HS-5 (cell line): ENCODE measurements at places on chromosomes 2 and 18.

GRCh38 chr18:55421615-55422419 lies 166.2 kb downstream of the TCF4 start:
- no peak for DNase-seq

DNA sequence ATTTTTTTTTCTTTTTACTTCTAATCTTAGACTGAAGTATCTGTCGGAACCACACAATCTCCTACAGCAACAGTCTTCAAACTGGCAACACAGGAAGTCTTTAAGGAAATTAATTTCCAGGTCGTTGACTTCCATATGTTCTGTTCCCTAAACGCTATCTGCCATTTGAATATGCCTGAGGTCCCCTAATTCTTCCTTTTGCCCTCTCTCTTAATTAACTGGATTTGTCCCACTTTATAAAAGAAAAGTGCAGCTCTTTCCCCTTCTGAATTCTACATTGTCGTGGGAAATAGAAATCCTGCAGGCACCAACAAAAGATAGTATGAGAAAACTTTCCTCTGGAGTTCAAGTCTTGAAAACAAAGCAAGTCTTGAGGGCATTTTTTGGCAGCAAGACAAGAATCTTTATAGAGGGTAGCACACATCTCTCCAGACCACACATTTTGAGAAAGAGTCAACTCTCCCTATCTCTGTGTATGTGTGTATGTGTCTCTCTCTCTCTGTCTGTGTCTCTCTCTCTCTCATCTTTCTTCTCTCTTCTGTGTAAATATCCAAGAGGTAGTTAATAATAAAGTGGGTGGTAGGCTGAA lies 879.8 kb downstream of the SOCS6 start:
- no peak for DNase-seq

DNA sequence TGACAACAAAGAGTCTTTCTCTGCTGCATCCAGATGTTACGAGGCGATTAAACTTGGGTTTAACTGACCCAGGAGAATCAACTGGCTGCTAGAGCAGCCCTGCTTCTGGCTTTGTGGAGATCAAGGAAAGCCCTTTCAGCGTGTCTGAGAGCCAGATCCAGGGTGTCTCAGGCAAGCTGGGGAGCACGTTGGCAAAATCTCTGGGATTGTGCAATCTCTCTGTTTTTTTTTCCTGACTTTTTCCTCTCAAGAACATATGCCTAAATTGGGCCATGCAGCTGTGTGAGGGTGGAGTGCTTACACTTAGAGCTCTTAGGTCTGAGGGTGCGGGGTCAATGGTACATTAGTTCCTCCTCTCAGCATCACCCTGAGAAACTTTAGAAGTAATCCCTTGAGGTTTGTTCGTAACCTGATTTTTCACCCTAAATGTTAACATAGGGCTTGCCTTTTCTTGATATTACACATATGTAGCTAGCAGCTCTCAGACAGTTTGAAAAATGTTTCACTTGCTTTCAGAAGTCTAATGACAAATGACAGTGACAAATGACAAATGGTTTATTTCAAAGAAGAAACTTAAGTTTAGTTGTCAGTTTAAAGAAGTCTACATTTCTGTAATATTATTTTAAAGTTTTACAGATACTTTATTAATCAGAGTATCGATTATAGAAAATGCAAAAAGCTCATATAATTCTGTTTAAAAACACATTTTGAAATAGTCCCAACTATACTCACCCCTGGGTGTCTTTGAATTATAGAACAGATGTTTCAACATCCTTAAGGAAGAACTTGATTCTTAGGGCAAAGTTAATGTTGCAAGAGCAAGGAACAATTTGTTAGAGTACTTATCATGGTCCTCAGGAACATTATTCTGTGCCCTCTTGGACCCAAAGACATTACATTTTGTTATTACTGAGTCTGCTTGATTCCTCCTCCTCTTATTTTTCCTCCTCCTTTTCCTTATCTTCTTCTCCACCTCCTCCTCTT lies 38.4 kb upstream of the ZSWIM2 start:
- no peak for DNase-seq

DNA sequence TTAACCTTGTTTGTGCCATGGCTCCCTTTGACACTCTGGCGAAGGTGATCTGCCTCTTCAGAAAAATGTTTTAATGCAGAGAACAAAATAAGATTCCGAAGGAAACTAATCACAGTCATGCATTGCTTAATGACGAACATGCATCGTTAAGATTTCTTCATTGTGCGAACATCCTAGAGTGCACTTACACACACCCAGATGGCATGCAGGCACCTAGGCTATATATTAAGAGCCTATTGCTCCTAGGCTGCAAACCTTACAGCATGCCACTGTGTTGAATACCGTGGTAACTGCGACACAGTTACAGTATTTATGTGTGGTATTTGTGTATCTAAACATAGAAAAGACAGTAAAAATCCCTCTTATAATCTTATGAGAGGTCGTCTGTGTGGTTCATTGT lies 8.3 kb downstream of the ASAP2 start:
- no peak for DNase-seq

- no peak for DNase-seq
Observed at GRCh38 chr2:67268797-67269196, 128.3 kb upstream of the ETAA1 start.

DNA sequence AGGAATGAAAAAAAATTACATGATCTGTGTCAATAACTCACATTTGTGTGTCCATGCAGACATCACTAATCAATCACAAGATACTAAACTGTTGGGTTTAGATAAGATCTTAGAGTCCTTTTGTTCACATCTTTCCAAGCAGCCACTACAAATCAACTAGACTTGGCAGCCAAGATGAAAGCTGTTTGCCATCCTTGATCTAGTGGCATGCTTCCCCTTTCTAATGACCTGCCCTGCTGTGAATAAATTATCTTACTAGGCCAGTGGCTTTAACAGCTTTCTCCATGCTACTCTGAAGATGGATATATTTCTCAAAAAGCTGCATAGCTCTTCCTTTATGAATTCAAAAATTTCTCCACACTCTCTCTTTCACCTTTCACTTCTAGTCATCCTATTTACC lies 1338.0 kb upstream of the ACVR2A start:
- DNase-seq, result no peak

GRCh38 chr2:53600815-53601214 lies 166.8 kb upstream of the CHAC2 start:
- no peak for DNase-seq

- no peak for DNase-seq
Observed at GRCh38 chr2:84694088-84694622, 177.9 kb downstream of the DNAH6 start.

- no peak for DNase-seq
Observed at GRCh38 chr2:205556357-205556756, 125.9 kb upstream of the NRP2 start.

GRCh38 chr2:48343571-48344440 lies 186.1 kb upstream of the STON1 start:
- DNase-seq, result peak; percentile 69

DNA sequence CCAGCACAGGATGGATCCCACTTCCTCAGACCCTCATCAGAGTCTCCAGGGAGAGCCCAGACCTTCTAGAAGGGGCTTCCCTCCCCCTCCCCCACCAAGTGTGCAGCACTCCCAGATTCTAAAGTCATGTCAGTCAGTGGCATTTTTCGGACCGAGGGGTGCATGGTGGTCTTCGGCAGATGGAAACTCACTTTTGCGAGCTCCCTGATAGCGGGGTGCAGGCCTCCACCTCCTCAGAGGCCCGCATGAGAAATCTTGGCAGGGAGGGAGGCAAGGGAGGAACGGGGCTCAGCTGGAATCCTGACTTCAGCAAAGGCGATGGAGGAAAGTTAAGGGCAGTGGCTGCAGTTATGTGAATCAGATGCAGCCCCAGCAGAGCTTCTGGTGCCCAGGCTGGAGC lies 58.2 kb downstream of the LONRF2 start:
- DNase-seq, result no peak

DNA sequence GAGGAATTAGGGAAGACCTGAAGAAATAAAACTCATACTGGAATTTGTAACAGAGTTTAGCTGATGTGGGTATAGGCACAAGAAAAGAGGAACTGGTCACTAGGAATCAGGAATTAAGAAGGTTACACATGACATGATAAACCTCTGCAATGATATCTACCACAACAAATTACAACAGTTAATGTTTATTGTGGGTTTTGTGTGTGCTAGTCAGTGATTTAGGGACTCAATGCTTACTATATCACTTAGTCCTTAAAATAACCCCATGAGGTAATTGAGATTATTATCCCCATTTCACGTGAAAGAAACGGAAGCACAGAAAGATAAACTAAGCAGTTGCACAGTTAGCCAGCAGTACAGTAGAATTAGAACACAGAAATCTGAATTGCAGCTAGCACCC lies 415.8 kb upstream of the ZEB2 start:
- DNase-seq, result no peak

- DNase-seq, result no peak
Observed at GRCh38 chr2:98391581-98392270, 45.5 kb downstream of the CNGA3 start.

- no peak for DNase-seq
Observed at GRCh38 chr2:208479342-208479741, 72.8 kb downstream of the PTH2R start.

DNA sequence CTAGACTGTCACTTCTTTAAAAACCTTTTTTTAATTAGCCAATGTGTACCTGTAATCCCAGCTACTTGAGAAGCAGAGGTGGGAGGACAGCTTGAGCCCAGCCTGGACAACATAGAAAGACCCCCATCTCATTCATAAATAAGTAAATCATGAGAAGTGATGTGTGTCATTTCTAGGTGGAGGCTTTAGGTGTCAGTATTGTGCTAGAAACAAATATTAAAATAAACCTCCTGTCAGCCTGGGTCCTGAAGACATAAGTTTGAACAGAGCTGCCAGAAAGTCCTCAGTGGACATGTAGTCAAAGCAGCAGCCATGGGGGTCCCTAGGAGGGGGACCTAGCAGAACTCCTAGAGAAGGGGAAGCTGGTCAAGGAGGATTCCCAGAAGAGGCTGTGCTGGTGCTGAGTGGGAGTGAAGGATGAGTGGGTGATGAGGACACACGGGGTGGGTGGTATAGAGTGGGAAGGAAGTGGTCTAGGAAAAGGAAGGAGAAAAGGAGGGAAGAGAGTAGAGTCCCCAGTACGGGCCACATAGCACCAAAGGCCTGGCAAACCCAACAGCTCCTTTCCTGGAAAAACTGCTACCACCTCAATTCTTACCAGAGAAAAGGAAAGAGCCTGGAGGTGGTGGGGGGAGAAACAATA lies 316.6 kb upstream of the NCKAP5 start:
- DNase-seq, result no peak

- DNase-seq, result no peak
Observed at GRCh38 chr2:11853197-11853588, 106.8 kb downstream of the LPIN1 start.

DNA sequence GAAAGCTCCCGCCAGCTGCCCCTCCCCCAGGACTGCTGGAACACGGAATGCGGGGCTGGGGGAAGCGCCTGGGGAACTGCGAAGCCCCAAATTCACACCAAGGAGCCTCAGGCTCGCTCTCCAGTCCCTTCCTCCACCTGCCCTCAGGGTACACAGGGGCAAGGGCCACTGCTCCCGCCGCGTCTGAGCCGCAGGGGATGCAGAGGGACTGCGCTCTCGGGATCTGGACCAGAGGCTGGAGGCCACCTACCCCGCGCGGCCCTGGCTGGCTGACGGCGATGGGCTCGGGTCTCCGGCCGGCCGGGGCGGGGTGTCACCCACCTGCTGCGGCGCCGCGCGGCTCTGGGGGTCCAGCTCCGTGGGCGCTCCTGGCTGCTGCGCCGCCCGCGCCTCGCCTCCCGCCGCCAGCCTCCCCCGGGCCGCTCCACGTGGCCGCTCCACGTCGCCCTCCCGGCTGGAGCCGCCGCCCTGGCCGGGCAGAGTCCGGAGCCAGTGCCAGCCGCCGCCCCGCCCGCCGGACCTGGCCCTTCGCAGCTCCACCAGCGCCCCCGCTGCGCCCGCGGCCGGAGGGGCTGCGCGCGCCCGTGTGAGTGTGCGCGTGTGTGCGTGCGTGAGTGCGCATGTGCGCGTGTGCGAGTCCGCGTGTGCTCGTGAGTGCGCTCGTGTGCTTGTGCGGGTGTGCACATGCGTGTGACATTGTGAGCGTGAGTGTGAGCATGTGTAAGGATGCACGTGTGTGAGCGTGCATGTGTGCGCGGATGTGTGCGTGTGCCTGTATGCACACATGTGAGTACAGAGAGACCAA lies at the start of gene CGREF1:
Gene CGREF1, minus strand, starts transcription at position 604 of the 805 bp plus-strand sequence. CDS start 14,762 bp downstream, outside the sequence.
- no peak for DNase-seq

DNA sequence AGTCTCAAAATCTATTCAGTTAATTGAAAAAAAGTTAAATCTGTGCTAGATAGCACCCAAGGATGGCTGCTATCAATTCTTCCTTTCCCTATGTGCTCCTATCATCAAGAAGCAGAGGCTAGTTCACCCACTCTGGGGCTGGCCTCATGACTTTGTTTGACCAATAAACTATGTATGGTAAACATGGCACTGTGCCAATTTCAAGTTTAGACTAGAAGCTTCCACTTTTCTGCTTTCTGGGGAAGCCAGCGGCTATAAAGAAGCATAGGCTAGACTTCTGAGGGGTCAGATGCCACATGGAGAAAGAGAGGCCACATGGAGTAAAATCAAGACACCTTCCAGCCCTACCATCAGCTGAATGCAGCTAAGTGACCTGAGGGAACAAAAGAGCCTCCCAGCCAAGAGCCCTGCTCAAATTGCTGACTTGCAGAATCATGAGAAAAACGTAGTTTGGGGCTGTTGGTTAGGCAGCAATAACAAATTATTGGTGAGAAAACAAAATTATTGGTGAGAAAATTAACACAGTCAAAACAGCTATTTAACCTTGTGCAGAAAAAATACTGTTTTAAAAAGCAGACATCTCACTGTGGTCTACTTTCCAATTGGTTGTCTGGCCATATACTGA lies 86.5 kb upstream of the SLC14A2 start:
- DNase-seq, result no peak

DNA sequence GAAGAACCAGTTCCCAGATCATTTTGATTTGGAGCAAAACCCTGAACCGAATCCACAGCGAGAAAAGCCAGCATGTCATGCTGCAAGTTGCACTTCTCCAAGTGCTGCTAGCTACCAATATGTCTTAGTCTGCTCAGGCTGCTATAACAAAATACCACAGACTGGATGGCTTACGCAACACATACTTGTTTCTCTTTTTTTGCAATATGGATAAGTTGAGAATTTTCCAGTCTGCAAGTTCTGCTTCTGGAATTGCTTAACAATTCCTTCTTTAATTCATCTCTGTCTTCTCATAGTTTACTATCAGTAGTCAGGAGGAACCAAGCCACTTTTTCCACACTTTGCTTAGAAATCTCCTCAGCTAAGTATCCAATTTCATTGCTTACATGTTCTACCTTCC lies 105.9 kb upstream of the RBBP8 start:
- DNase-seq, result no peak

GRCh38 chr2:101387151-101387834 lies at the start of gene CREG2:
Gene CREG2, minus strand, starts transcription at chr2:101387503. Its CDS starts 46 bp downstream, at chr2:101387457.
- no peak for DNase-seq

DNA sequence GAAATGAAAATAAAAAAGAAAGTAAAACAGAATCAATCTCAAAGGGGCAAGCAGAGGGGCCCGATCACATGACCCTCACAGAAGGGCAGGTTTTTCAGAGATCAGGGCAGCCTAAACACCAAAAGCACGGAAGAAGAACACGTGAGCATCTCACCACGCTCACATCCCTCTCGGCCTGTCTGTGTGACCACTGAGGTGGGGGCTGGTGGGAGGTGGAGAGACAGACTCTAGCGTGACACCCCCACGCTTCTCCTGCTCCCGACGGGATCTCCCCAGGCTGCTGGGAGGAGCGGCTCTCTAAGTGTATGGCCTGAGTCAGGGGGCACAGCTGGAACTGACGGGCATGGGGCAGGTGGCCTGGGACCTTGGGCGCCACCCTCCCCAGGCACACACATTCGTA lies 23.5 kb upstream of the MTERF4 start:
- DNase-seq, result no peak
